ENCODE measurements at places on chromosomes 1 and 21. TPM values are rescaled to one million over a fixed set of nuclear protein-coding genes. Genes with fewer than 3 reads are reported as not detected.

DNA sequence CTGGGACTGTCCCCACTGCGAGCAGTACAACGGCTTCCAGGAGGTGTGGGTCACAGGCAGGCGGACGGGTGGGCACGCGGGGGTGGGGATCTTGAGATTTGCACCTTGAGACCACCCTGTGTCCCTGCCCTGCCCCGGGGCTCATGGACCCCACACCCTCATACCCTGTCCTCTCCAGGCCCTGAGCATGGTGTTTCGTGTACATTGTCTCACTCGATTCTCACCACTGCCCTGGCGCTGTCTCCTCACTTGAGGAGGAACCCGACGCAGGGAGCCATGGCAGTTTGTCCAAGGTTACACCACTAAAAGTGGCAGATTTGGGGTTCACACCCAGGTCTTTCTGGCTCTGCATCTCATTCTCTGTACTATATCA is 7.2 kb downstream of the TMEM201 start:
- no peak for DNase-seq

GRCh38 chr1:205858141-205858961 is 8.4 kb upstream of the PM20D1 start:
- DNase-seq: no peak

OR2L3 gene
- not detected for total RNA-seq

- no peak for DNase-seq
These were observed 156.9 kb downstream of the EDEM3 start for GRCh38 chr1:184597650-184598357.

GPR153 gene
- total RNA-seq: 32.3 TPM

DNA sequence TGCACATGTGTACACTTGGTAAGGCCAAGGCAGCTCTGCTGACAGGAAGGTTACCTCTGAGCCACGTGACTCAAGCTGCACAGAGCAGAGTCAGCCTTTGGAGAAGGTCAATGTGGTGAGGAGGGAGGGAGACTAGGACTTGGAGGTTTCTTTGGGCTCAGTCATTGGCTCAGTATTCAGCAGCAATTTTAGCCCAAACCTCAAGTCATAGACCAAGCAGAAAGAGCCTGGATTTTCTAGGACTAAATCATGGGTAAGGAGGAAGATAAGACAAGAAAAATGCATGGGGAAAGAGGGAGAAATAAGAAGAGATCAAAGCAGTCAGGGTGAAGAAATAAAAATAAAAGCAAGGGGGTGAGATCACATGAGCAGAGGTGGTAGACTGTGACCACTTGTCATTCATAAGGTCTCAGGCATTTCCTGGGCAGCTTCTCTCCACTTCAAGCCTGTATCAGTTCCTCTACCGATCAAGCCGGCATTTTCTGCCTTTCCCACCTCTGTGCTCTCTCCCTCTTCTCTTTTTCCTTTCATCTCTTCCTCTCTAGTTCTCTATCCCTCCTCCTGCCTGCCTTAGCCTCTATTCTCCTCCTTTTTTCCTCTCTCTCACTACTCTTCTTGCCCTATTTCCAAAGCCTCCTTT is 51.7 kb upstream of the DUSP10 start:
- DNase-seq: no peak

DNA sequence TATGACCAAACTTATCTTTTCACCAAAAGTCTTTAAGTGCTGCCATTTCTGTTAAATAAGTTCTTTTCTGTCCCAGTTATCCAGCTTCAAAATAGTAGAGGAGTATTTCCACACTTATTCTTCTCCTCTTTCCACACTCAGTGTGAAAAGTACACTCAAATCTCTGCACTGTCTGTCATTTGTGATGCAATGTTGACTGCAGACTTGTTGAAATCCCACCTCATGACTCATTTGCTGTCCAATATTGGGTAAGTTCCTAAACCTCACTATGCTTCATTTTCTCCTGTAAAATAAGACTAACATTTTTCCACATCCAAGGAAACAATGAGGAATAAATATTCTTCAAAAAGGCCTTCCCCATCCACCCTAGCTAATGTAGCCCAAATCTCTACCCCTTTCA is 17.5 kb downstream of the LRRIQ3 start:
- DNase-seq: no peak

ETV3L gene
- not detected for total RNA-seq

- DNase-seq: no peak
These were observed 62.1 kb downstream of the PCNT start for GRCh38 chr21:46385846-46386733.

GRCh38 chr1:55443175-55443915 is 228.2 kb upstream of the USP24 start:
- DNase-seq: no peak

DNA sequence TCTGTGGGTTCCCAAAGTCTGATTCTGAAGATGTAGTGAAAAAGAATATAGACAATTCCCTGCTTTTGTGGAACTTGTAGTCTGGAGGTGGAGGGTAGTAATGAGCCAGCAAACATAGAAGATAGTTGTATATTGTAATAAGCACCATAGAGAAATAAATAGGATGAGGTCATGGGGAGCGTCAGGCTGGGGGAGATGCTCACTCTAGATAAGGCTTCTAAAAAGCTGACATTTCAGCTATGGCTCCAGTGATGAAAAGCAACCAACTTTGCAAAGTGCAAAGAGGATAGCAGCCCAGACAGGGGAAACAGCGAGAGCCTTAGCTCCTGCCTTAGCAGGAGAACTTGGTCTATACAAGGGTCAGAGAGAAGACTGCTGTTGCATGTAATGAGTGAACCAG is 98.0 kb upstream of the RALGPS2 start:
- no peak for DNase-seq
